Stimulated activated CD8-positive, alpha-beta memory T cell treated with anti-CD3 and anti-CD28 coated beads, Interleukin-7, amount 100 ng/mL, for 24 hours (primary cell): ENCODE measurements at places on chromosomes 1 and 21.

DNA sequence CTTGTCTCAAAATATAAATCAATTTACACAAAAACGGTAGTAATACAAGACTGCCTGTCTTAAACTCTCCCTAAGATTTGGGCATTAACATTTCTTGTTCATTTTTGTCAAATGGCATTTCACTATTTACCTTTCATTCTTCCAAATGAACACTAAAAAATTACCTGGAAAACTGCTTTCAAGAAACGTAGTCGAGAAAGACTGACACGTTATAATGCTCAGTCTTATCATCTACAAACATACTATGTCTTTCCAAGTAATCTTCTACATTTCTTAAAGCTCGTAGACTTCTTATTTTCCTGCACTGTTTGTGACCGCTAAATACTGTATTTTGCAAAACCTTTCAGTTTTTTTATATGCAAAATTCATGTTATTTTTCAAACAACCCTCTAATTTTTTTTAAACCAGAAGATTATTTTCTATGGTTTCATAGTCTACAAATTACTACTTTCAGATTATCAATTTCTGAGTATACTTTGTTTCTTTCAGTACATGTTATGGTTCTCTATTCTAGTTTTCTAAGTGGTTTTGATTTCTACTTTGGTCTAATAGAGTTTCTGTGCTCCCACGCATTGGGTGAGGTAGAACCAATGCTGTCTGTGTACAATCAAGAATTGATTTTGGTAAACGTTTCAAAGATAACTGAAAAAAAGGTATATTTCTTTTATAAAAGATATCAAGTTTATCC, 336.4 kb downstream of the SMYD3 start:
- no peak for DNase-seq

DNA sequence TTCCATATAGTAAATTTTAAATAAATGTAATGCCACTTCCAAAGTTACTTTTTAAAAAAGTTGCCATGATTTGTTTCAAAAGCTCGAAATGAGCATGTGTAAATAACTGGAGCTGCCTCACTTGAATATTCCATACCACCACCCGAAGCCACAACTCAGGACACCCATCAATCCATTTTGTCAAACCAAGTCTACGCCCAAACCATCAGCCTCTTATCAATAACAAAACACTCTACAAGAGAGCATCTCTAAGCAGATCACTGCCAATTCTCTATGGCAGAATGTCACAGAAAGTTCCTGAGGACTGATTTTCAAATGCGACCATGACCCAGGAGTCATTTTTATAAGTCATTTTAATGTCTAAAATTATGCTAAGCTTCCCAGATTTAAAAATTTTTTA, 4.5 kb downstream of the HNRNPR start:
- no peak for DNase-seq

- DNase-seq: no peak
Observed at GRCh38 chr1:180428782-180429695, 73.3 kb downstream of the ACBD6 start.

GRCh38 chr1:236204656-236205055, 62.3 kb downstream of the GPR137B start:
- no peak for DNase-seq

- DNase-seq: peak; percentile 29
Observed at GRCh38 chr1:6347641-6348487, 45.7 kb downstream of the ACOT7 start.

GRCh38 chr1:180244840-180245239, 14.8 kb downstream of the LHX4 start:
- no peak for DNase-seq

GRCh38 chr1:70820995-70821394, 226.6 kb downstream of the PTGER3 start:
- no peak for DNase-seq

DNA sequence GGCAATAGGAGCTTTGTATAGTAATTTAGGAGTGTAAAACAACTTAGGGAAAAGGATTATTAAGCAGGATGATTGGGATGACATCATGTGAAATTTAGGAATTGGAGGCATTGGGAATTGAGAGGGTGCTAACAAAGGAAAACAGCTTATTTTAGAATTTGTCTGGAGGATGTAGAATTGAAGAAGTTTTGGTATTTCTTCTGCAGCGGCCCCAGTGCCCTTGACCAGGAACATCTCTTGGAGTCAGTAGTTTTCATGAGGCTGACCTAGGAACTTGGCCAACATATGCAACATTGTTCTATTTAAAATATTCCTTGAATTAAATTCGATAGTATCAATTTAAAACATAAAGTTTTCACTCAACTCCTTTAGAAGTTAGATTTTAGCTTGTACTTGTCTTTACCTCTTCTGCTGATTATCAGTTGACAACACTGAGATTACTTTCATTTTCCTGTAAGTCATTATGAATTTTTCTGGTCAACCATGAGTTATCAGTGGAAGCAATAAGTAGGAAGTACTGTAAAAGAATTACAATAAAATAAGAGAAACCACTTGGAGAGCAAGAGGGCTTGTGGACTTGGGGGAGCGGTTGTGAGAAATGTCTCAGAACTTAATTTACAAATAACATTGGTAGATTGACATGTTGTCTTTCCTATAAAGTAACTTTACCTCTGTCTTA, 52.8 kb downstream of the DYRK1A start:
- no peak for DNase-seq

DNA sequence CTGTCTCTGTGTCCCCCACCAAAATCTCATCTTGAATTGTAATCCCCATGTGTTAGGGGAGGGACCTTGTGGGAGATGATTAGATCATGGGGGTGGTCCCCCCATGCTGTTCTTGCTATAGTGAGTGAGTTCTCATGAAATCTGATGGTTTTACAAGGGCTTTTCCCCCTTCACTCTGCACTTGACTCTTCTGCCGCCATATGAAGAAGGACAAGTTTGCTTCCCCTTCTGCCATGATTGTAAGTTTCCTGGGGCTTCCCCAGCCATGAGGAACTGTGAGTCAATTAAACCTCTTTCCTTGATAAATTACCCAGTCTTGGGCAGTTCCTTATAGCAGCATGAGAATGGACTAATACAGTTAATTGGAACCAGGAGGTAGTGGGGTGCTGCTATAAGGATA, 137.1 kb upstream of the RAB4A start:
- DNase-seq: no peak
